ENCODE measurements at places on chromosomes 6 and 20.

DNA sequence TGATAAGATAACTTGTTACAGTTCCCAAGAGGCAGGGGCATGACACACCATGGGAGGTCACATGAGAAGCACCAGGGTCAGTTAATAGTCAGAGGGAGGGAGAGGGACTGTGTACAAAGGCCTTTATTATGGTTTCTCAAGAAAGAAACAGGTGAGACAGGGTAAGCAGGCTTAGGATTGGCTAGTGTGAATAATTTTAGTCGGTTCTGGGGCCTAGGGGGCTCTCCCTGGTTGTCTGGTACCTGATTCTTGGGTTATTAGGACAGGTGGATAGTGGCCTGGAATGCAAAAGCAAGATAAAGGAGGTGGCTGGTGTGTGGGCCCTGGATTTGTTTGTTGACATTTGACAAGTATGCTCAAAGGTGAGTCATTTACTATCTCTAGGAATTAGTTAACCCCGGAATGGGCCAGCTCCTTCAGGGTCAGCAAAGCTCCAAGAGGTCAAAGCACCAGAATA is 49.4 kb upstream of the MCUR1 start:
- peak; percentile 15 for DNase-seq

- DNase-seq = no peak
Observed at GRCh38 chr6:168778201-168778600, 337.2 kb downstream of the SMOC2 start.

DNA sequence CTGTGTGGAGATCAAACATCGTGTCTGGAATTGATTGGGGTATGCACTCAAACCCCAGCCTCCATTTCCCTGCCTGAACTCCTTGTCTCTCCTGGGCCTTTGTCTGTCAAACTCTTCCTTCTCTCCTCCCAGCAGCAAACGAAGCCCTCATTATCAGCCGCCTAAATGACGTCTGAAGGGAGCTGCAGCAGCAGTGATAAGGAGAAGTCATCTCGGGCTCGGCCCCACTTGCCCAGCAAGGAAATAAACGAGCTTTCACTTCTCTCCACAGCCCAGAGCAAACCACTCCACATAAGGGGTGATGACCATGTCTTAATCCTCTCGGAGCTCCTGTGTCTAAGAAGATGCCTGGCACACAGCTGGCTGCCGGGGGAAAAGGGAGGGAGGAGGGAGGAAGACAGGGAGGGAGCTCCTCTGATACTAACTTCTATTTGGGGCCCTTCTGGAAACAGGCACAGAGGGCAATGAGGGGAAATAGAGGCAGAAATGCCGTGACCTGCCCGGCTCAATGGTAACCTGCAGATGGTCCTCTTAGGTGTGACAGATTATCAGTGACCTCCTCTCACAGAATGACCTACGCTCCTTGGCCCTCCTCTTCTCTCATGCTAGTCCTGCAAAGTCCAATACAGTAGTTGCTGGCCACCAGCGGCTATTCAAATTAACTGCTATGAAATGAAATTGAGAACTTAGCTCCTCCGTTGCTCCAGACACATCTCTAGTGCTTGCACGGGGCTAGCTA is 100.4 kb downstream of the PXDC1 start:
- DNase-seq = no peak

DNA sequence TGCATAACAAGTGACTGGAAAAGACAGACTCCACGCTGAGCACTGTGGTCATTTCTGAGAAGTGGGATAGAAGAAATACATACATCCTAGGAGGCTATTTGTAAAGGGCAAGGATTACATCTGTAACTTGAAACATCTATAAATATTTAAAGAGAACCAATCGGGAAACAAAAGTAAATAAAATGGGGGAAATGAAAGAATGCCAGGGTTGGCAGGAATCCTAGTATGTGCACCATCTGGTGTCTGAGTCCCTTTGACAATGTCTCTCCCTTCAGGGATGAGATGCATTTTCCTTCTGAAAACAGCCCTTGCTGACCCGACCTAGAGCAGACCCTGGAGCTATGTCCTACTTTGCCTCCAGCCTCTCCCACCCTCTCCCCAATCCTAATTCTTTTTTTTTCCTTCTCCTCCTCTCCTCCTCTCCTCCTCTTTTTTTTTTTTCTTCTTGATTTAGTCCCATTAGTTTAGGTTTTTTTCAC is 53.2 kb downstream of the VSTM2L start:
- no peak for DNase-seq

DNA sequence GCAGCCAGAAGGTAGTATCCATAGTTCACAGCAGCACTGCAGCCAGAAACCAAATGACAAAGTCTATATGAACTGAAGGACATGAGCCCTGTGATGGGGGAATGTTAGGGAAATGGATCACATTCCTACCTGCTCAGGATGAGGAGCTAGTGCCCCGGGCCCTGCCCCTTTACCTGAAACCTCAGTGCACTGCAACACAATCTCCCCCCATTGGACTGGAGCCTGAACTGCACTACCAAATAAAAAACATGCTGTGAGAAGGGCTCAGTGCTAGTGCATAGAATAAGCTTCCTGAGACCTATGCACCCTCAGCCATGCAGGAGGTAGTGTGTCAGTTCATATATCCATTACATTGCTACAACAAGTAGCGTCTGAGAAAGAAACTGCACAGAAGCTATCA is 477.8 kb downstream of the HACE1 start:
- DNase-seq = no peak

DNA sequence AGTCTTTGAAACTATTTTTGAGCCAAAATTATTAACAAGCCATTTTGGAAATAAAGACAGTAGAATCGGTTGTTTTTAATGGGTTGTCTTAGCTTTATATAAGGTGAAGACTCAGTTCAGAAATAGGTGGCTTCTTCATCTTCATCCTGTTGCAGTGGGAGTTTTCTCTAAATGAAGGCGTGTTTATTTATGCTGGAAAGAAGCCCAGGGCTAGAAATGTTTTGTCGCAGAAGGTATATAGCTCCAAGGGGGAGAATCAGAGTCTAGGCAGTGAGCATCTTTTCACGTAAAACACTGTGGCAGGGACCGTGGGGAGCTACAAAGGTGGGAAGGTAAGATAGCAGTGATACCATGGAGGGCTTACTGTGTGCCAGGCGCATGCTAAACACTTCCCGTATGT is 34.3 kb downstream of the FARS2 start:
- DNase-seq = no peak

- DNase-seq = no peak
Observed at GRCh38 chr6:128413291-128413690, 107.1 kb downstream of the PTPRK start.

DNA sequence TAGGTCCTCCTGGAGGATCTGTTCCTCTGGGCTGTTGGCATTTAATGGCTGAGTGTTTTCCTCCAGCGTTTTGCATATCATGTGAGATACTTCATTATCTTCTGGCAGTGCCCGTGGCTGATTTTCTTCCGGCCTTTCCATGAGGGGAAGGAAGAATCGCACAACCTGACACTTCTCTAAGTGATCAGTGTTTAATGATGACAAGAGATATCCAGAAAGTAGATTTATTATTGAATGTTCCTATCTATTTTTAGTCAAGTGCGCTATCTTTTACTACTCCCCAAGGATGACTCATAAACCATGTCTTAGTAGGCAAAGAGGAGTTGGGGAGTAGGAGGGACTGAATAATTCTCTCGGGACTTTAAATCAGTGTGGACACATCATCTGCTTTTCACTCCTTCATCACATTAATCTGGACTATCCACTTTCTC is 149.7 kb downstream of the PLCB4 start:
- no peak for DNase-seq

GRCh38 chr20:18513208-18513607 is 5.5 kb downstream of the SEC23B start:
- no peak for DNase-seq

- no peak for DNase-seq
Observed at GRCh38 chr6:156683821-156684220, 93.4 kb upstream of the ARID1B start.

DNA sequence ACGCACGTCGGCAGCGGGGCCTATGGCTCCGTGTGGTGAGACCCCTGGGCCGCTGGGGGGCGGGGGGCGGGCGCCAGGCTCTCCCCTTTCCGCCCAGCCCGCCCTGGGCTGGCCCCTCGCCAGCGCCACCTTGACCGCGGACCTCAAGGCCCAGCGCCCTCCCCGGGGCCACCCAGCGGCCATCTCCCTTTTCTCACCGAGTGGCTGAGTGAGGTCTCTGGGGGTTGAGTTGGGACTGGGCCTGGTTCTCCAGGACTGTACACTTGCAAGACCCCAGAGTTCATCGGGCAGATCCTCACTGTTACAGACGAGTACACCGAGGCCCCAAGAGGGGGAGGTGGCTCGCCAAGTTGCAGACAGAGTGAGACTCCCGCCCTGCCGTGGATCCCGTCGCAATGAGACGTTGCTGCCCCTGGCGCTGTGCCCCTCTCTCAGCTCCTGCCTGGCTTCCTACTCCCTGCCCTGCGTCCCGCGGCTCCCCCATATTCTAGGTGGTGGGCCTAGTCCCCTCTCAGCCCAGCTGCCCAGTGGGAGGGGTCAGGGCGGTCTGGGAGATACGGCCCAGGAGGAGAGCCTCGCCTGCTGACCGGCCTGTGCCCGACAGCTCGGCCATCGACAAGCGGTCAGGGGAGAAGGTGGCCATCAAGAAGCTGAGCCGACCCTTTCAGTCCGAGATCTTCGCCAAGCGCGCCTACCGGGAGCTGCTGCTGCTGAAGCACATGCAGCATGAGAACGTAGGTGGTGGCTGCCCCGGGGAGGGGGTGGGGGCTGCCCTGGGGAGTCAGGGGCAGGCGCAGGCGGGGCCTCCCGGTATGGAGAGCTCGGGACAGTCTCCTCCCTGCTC is 576 bp downstream of the MAPK13 start:
- DNase-seq = peak; percentile 49

GRCh38 chr6:170129691-170130171 is 161.1 kb downstream of the DLL1 start:
- no peak for DNase-seq

- peak; percentile 65 for DNase-seq
Observed at GRCh38 chr6:90940812-90941481, 354.1 kb upstream of the MAP3K7 start.

DNA sequence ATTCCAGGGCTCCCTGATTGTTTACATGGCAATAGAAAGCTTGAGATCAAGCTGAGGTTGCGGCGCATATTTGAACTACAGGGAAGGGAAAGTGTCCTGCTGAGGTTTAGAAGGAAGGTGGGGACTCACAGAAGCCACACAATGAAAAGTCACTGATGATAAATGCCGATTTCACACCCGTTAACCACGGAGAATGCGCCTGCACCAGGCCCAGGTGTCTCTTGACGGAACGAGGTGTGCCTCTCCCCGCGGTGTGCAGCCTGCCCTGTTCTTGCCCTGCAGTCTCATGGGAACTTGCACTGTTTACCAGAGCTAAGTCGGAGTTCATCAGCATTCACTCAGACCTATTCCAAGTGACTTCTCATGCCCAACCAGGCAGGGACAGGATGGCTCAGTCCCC is 90.3 kb downstream of the LY86 start:
- no peak for DNase-seq

DNA sequence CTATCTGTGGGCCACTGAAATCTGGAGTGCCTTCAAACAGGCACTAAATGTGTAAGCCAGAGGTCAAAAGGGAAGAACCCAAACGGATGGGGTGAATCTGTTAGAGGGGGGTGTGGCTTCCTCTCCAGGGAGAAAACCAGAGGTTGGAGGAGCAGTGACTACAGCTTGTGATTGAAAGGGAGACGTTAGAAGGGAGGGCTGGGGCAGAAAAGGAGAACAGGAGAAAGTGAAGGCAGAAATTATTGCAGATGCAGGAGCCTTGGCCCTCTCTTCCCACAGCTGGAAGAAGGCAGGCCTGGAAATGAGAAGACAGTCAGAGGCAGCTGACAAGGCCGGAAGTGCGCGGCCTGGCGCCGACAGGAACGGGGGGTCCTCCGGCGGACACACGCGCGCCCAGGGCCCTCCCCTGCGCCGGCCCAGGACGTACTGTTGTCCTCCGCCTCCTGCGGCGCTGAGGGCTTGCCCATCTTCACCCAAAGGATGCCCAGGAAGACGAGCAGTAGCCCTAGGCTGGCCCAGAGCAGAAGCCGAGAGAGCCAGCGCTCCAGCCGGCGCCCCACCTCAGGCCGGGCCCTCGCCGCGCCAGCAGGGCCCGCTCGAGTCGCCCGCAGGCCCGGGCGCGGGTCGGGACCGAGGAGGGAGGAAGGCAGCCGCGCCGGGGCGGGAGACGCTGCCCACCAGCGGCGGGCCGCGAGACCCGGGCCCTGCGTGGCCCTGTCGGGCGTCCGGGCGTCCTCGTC is 806 bp downstream of the LEMD2 start:
- peak; percentile 92 for DNase-seq

GRCh38 chr20:15986690-15987089 is 586.6 kb downstream of the KIF16B start:
- no peak for DNase-seq

DNA sequence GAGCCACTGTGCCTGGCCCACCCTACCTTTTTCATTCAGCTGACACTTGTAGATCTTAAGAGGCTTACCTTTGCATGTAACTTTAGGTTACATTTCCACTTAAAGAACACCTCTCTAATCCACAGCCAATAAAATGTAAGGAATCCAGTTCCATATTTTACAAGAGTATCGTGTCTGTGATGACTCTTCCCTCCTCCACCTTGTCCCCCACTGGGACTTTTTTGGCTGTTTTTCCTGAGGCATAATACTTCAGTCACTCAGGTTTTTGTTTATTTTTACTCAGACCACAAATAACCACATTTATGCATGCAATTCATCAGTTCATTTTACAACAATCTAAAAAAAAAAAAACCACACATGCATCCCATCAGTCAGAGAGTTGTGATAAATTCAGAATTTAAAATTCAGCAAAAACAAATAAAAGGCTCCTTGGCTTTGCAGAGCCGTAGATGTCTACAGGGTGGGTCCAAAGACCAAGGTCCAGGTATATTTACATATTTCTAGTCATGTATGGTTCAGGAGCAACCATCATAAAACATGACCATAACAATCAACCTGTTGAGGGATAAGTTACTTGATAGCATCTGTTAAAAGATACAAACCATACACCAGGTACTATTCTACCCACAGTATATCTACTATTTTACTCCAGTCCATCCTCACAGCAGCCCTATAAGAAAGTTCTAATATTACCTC is 9.9 kb downstream of the ATXN1 start:
- no peak for DNase-seq

- no peak for DNase-seq
Observed at GRCh38 chr6:44011350-44011920, 115.8 kb downstream of the MRPL14 start.

- DNase-seq = no peak
Observed at GRCh38 chr20:48574383-48574782, 253.4 kb downstream of the PREX1 start.

- peak; percentile 46 for DNase-seq
Observed at GRCh38 chr6:111874025-111874415, 768 bp upstream of the FYN start.

GRCh38 chr20:31833130-31833930 is 12.1 kb downstream of the FOXS1 start:
- peak; percentile 70 for DNase-seq
